Stimulated activated CD4-positive, alpha-beta T cell treated with anti-CD3 and anti-CD28 coated beads, Interleukin-15, amount 100 ng/mL, for 24 hours (primary cell): ENCODE measurements at places on chromosomes 2 and 18.

DNA sequence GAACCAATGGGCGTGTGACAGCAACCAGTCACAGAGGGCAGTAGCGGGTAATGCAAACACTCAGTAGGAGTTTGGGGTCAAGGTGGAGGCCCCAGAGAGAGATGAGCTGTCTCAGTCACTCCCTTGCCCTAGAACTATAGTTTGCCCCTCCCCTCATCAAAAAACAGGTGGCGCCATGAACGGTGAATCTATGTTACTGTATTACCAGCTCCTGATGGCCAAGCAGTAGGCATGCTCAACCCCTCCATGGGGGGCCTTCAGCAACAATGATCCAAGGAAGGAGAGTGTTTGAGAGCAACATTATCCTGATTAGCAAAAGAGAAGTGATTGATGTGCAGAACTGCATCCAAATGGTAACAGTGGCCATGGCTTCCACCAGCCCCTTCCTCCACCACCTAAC lies 30.4 kb downstream of the TRABD2A start:
- DNase-seq: no peak

- DNase-seq: no peak
Measured at GRCh38 chr2:240935103-240935876, 29.2 kb downstream of the CROCC2 start.

GRCh38 chr18:14921547-14921946 lies 173.6 kb downstream of the ANKRD30B start:
- no peak for DNase-seq

- no peak for DNase-seq
Measured at GRCh38 chr2:236562434-236562833, 7.2 kb upstream of the ACKR3 start.

GRCh38 chr2:230661072-230661957 lies 51.3 kb upstream of the CAB39 start:
- peak; percentile 69 for DNase-seq

GRCh38 chr2:105774781-105775337 lies 30.1 kb downstream of the NCK2 start:
- no peak for DNase-seq

- no peak for DNase-seq
Measured at GRCh38 chr2:25960396-25960795, 21.9 kb downstream of the KIF3C start.

GRCh38 chr2:55500025-55500424 lies 19.5 kb upstream of the CFAP36 start:
- no peak for DNase-seq
